ENCODE measurements at places on chromosomes 11 and 22. TPM values are rescaled to one million over a fixed set of nuclear protein-coding genes. Genes with fewer than 3 reads are reported as not detected.

RBX1 gene
- 37.7 TPM for total RNA-seq

SCUBE2 gene
- not detected for total RNA-seq

CHRM4 gene
- total RNA-seq = not detected

ANO9 gene
- 7.7 TPM for total RNA-seq

OR6T1 gene
- not detected for total RNA-seq
